ENCODE measurements at places on chromosomes 3 and 15.

DNA sequence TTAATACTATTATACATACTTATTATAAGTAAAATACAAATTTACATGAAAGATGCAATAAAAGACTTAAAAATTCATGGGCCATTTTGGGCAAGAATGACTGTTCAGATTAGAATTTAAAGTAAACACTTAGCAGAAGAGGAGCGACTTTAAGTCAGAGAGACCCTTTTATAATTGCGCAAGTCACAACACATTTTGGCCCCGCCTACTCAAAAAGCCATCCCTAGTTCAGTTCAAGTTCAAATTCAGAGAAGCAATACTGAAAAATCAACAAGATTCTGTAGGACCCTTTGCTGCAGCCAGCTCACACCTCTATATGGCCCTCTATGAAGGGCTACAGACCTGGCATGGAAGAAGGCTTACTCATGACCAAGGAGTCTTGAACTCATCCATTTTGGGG is 64.6 kb downstream of the PEAK1 start:
- no peak for DNase-seq

GRCh38 chr3:195213639-195214315 is 57.2 kb downstream of the XXYLT1 start:
- no peak for DNase-seq

GRCh38 chr3:10764259-10765051 is 51.6 kb upstream of the SLC6A11 start:
- no peak for DNase-seq

GRCh38 chr3:144744473-144744872 is 772.9 kb downstream of the DIPK2A start:
- DNase-seq = no peak

DNA sequence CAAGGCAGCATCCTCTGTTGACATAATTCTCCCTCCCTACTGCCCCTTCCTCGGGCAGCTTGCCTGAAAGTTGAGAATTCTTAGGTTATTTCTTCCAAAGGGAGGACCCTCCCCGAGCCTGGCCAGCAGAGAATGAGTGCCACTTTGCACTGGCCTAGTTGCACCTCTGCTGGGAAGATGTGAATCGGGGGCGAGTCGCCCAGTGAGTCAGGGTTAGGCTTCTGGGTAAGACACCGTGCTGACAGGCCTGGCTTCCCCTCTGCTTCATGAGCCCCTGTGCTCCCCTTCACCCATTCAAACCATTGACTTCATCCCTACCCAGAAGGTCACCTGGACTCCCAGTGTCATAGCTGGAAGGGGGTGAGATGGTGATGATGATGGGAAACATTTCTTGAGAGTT is 82.3 kb downstream of the AAGAB start:
- no peak for DNase-seq

DNA sequence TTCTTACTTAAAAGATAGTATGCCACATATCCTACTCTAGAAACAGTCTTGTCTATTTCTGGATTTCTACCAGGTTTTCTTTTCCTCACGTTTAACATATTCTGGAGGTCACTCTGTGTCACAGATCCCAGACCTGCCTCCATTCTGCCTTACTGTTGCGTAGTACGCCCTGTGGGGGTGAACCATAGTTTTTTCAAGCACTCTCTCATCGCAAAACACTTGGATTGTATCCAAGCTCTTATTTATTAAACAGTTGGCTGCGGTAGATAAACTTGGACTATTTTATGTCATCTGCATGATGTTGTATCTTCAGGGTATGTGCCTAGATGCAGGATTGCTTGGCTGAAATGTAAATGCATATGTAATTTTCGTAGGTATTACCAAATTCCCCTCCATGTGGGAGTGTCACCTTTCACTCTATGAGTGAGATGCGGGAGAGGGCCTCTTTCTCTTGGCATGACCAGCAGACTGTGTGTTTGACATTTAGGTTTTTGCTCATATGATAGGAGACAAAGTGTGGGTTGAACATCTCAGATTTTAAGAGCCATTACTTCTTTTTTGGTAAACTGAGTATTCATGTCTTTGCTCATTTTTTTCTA is 55.8 kb downstream of the ABTB1 start:
- no peak for DNase-seq

- no peak for DNase-seq
These were observed 547.8 kb upstream of the TBL1XR1 start for GRCh38 chr3:177744873-177745606.

DNA sequence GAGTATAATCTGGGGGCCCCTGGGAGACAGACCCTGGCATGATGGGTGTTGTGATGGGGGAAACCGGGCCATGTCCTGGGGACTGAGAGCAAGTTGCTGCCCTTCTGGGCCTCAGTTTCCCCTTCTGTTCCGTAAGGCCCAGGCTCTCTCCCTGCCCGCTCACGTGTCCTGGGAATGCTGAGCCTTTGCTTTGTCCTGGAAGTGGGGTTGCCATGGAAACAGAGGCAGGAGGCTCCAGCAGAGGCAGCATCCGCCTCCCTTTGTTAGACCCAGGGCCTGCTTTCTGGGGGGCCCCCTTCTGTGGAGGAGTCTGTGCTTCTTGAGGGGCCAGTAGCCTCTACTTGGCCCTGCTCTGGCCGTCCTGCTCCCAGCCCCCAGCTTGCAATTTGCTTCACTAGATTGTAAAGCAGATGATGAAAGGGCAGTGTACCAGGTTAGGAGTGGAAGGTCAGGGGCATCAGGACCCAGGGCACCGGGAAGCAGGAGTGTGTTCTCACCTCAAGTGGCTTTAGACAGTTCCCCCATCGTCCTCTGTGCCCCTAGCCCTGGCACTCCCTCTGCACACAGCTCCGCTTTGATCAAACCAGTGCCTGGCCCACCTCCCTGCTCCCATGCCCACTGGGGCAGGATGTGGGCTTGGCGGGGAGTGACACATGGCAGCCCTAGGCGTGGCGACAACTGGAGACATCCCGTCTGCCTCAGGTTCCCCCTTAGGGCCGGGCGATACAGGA is 105.6 kb downstream of the FBLN2 start:
- peak; percentile 57 for DNase-seq

DNA sequence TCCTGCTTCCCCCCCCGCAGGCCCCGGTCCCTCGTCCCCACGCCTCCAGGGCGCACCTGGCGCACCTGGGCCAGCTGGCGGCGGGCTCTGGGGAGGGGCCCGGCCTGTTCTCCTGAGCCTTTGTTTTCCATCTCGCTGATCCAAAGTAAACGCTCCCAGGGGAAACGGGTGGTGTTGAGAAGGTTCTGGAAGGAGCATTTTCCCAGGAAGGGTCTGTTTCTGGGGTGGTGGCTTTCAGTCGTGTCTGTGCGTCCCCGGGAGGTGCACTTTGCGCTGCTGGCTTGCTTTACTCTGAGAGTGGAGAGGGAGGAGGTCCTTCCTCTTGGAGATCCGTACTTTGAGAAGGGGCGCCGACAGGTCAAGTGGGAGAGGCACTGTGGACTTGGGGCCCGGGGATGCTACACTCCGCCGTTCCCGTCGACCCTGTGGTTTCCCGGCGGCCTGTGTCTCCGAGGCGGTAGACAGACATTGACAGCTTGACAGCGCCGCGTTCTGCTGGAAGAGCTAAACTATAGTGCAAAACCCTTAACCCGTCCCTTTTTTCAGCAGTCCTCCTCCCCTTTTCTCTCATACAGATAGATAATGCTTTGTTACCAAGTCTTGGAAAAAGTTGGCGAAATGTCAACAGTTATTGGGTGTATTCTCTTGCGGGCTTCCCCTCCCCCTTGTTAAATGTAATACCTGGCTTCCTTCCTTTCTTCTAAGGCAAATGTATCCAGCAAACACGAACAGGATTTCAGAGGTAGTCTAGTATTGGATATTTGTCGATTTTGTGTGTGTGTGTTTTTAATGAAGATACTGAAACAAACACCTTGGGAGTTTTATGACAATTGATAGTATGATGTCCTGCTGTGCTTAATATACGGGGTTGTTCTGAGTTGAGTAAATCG is 6.5 kb downstream of the TPM1 start:
- DNase-seq = peak; percentile 52

DNA sequence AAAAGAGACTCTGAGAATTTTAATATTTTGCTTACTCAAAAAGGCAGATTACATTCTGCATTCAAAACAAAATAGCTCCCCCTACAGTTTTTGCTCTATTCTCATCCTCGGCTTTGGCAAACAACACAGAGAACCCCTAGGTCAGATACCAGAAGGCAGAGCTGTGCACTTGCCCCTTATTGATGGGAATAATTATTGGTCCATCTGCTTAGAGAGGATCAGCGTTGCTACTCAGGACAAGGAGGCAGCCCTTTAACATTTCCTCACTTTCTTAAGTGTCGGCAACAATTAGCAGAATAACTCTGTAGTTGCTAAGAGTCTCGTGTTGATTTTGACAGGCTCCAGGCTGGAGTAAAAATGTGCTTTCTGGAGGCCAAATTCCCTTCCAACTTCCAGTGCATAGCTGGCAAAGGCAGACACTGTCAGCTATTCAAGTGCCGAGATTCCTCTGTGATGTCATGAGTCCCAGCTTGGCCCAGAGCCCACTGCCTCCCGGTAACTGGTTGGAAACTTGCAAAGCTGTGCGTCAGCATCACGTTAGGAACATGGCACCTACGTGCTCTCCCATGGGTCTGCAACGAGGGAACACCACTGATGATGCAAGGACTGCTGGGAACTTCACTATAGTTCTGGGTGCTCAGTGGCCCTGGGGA is 482.7 kb upstream of the ADAMTS9 start:
- DNase-seq = no peak

DNA sequence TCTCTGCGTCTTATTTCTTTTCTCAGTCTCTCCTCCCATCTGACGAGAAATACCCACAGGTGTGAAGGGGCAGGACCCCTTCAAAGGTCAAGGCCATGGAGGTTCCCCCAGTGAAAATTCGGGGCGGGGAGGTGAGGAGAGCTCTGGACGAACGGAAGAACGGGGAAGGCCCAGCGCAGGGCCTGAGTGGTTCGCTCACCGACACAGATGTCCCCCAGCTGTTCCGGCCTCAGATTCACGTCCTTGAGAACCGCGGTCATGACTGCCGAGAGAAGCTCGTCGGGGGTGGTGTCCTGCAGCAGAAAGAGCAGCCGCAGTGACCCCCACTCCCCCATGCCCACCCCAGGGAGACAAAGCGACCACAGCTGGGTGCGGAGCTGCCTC is 542 bp downstream of the ACAA1 start:
- DNase-seq = peak; percentile 50

DNA sequence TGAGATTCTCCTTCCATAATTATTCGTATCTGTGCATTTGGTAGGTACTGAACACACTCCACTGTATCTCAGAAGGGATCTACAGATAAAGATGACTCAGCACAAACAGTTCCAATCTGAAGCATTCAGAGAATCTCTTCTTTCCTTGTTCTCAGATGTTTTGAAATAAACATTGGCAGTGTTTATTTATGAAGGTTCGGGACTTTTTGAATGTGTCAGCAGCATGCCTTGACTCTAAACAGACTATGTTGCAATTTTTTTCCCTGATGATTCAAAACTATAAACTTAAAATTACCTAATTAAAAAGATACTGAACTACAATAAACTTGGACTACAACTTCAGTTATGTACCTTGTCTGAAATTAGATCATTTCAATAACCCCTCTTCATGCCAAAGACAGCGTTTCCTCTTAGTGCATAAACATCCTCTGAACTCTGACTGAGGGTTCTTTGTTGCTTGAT is 612.9 kb upstream of the TBL1XR1 start:
- no peak for DNase-seq

GRCh38 chr3:10242182-10243065 is 5.8 kb upstream of the TATDN2 start:
- peak; percentile 93 for DNase-seq
